Suppressor macrophage treated with lipopolysaccharide for 4 hours (primary cell): ENCODE measurements at places on chromosomes 3 and 15.

GRCh38 chr15:38551720-38552648 lies 12.6 kb downstream of the RASGRP1 start:
- no peak for DNase-seq

- no peak for DNase-seq
Observed at GRCh38 chr15:31130576-31131237, 29.2 kb upstream of the TRPM1 start.

- DNase-seq: no peak
Observed at GRCh38 chr3:27160146-27160545, 209.0 kb downstream of the NEK10 start.

DNA sequence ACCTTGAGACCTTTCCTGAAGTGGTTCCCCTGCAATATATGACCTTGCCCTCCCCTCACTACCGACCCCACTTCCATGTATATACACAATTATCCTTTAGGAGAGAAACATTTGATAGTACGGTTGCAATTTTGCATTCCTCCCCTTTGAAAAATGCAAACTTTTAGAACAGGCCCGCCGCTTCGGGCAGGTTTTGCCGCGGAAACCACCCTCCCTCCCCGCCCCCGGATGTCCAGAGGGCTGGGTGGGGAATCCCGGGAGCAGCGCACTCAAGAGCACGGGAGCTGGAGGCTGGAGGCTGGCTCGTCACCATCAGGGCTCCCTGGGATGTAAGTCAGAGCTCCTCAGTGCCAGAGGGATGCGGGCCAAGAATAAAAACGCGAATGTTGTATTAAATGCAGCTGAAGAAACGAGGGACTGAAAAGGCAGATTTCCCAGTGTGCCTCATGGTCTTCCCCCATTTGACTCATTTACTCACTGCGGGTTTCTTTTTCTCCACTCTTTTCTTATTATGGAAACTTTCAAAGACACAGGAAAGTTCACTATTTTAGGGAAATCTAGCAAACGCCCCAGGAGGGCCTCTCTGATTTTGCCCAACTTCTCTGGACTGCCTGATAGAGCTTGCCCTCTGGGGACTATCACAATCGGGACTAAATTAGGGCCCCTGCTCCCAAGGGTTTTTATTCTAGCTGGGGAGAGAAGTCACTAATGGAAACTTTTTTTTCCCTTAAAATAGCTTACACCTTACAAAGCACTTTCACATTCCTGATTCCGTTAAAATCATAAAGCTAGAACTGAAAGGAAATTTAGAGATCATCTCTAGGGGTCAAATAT lies 2.9 kb upstream of the USP3 start:
- peak; percentile 91 for DNase-seq

GRCh38 chr3:119156868-119157267 lies 10.9 kb downstream of the TEX55 start:
- no peak for DNase-seq
